Astrocyte (in vitro differentiated cells and primary cell): ENCODE measurements at places on chromosomes 5 and 9. TPM values are rescaled to one million over a fixed set of nuclear protein-coding genes. Genes with fewer than 3 reads are reported as not detected.

Gene DMRT3
- not detected in 2 replicates for total RNA-seq

Gene IZUMO3
- total RNA-seq = not detected in 2 replicates

Gene CXCL14
- total RNA-seq = 0.53 and 1.0 TPM in 2 replicates

Gene SAXO1
- total RNA-seq = 0.10 TPM in 1 of 2 replicates, not detected in the other

Gene AHRR
- total RNA-seq = 8.6 and 10.5 TPM in 2 replicates

- no peak for DNase-seq
Observed at GRCh38 chr9:97388721-97389238, 23.1 kb upstream of the TDRD7 start.

GRCh38 chr5:1402611-1403255 lies 42.5 kb downstream of the SLC6A3 start:
- no peak for DNase-seq

DNA sequence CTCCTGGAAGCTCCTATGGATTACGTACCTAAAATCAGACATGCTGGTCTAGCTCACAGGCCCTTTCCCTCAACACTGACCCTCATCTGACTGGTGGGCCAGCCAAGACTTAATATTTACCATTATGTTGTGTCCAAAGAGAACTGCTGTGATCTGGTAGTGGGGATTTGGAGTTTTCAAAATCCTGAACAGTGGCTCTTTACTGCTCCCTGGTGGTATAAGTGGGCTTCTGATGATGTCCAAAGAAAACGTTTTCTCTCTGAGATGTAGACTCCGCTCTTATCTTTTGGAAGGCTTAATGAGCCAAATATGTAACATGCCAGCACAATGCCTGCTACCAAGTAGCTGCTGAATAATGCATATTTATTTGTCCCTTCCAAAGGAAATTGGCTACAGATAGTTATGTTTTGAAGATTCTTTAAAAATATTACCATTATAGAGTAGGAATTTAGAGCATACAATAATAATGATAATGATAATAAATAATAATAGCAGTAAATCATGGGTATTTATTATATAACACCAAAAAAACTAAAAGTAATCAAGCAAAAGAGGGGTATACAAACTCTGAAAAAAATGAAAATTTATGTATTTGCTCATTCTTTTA lies 406.6 kb upstream of the TNC start:
- peak; percentile 59 for DNase-seq

DNA sequence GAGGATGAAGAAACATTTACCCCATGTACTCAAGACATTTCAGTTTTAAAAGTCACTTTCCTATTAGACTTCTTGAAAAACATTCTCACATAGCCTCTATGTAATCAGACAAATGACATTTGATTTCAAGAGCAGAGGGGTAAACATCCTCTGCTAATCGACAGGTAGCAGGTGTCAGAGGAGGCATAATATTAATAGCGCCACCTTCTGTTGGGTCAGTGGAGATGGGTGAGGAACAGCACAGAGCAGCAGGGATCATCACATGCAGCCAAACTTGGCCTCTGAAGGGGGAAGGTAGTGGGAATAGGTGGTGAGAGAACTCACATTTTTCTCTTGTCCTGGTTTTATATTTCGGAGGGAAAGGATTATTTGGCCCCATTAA lies 3.3 kb upstream of the LSM11 start:
- no peak for DNase-seq

DNA sequence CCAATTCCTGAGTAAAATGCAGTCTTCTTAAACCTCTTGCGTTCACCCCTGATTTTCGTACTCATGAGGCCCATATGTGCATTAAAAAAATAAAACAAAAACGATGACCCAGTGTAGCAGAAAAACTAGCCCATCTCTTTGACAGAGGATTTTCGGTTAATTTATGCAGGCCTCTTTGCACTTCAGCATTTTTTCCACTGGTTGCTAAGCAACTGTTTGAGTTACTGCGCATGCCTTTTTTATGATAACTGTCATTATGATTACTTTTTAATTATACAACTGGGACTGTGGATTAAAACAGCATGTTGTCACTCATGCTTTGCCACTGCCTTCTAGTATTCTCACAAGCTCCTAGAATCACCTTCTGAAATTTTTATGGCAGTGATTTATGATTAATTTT lies 165.0 kb downstream of the SMARCA2 start:
- no peak for DNase-seq

- DNase-seq = peak; percentile 64
Observed at GRCh38 chr5:151037561-151038411, 17.4 kb downstream of the GPX3 start.

GRCh38 chr9:95017062-95017461 lies 290.6 kb downstream of the AOPEP start:
- DNase-seq = no peak

GRCh38 chr9:68498816-68499215 lies 41.9 kb downstream of the TMEM252 start:
- no peak for DNase-seq

- DNase-seq = no peak
Observed at GRCh38 chr9:105005186-105005585, 77.2 kb upstream of the ABCA1 start.

GRCh38 chr9:76571743-76572146 lies 112.8 kb downstream of the GCNT1 start:
- no peak for DNase-seq

DNA sequence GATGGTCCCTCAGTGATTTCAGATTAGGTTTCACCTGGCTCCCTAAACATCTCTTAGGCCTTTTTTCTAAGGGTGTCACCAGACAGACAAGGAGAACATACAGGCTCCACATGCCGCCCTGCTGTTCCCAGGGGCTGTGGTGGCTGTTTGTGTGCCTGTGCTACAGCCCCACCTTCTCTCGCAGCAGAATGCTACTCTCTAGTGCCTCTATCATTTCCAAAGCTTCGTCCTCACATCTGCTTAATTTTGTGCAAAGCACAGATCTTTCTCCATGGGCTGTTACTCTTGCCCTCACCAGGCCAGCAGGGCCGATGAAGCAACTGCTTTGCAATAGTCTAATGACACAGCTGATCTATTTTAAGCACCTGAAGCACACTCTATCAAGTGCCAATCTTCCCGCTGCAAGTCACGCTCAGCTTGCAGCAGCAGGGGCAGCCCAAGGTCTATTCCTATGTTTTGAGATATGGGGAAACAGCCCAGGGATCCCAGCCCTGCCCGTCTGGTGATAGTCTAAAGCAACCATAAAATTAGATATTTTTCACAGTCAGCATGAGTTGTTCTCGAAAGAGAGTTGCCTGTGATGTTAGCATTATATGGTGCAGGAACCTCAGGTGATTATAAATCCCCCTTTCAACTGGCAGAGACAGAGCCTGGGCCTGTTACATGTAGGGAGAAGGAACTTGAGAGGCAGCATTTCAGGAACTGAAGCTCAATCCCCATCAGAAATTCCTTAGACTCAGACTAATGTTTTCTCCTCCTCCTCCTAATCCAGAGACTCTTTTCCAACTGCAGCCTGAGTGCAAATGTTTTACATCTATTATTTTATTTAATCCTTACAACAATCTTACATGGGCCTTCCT lies 12.7 kb downstream of the ABLIM3 start:
- DNase-seq = peak; percentile 60

DNA sequence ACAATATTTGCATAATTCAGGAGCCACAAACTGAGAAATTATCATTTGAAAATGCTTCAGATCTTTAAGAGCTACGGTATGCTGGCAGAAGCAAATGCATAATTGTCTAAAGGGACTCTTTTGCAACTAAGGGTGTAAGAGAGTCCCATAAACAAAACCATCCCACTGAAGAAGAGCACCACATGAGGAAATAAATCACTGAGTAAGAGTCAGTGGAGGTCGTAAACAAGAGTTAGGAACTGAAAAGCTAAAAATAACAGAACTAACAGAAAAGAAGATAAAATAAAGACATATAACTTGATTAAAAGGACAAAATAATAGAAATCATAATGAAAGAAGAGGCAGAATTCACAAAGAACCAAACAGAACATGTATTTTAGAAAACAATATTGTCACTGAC lies 3.5 kb upstream of the SMC2 start:
- no peak for DNase-seq

DNA sequence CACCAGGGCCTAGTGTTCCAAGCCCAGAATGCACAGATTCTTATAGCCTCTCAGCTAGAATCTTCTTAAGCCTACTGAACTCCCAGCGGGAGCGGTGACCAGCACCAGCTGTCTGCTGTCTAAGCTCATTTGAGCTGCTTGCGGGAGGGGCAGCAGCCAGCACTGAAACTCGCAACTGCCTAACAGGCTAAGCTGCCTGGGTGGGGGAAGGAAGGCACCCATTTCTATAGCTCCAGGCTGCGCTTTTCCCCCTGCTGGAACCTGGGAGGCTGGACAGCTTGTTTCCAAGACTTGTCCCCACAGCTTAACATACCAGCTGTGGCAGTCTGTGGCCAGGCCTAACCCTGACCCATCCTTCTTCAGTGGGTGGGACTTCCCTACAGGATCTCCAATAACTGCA lies 512.9 kb downstream of the EFNA5 start:
- DNase-seq = no peak

- no peak for DNase-seq
Observed at GRCh38 chr5:137752905-137753690, 1.1 kb downstream of the HNRNPA0 start.
